ENCODE measurements at places on chromosomes 1 and 21.

GRCh38 chr1:22808186-22808675 is 97.6 kb downstream of the EPHB2 start:
- no peak for DNase-seq

DNA sequence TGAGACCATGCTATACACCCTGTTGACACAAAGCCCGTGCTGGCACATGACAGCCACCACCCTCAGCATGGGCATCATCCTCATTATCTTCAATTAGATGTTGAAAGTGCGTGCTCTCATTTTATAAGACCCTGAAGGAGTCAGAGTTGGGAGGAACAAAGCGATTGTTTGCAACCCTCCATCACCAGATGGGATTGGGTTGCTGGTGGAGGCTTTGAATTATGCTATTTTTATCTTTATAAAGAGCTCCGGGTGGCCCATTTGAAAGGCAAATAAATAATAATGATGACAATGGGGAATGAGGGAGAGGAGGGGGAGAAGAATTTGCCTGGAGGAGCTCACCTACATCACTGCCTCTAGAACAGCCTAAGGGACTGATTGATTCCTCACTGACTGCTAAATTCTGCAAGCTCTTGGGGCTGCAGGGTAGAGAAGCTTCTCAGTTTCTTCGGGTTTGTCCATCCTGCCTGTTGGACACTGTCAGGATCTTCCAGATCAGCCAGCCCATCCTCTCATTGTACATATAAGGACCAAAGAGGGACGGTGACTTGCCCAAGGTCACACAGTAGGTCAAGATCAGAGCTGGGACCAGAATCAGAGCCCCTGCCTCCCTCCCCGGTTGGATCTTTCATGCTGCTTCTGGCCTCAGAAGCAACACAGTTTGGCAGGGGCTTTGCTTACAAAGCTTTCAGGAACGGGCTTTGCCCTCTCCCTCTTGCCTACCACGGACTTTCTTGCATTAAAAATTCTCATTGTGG is 130.9 kb upstream of the ZBTB40 start:
- no peak for DNase-seq

- DNase-seq = no peak
Measured at GRCh38 chr1:167663002-167663772, 33.2 kb downstream of the RCSD1 start.

DNA sequence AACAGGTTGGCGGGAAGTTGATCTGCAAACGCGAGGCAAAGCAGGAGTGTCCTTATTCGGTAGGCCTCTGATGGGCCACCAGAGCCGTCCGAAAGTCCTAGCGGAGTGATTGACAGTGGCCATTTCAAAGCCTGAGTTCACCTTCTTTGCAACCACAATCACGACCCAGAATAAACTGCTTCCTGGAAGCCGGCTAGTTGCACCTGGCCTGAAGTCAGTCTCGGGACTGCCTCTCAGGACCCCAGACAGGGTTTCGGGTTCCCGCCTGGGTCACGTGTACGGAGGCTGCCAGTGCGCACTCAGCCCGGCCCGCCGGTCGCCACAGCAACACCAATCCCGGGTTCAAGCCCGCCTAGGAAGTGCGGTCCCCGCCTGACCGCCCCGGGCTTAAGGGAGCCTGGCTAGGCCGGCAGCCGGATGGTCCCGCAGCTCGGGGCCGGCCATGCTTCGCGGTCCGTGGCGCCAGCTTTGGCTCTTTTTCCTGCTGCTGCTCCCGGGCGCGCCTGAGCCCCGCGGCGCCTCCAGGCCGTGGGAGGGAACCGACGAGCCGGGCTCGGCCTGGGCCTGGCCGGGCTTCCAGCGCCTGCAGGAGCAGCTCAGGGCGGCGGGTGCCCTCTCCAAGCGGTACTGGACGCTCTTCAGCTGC is at the start of gene TOR3A:
TOR3A (plus strand) TSS at position 384 of the 646 bp plus-strand sequence; CDS start at position 443, 59 bp downstream.
- DNase-seq = peak; percentile 87

GRCh38 chr1:46456411-46456963 is 33.1 kb upstream of the DMBX1 start:
- DNase-seq = no peak

GRCh38 chr1:87766737-87767136 is 438.1 kb downstream of the LMO4 start:
- DNase-seq = no peak

DNA sequence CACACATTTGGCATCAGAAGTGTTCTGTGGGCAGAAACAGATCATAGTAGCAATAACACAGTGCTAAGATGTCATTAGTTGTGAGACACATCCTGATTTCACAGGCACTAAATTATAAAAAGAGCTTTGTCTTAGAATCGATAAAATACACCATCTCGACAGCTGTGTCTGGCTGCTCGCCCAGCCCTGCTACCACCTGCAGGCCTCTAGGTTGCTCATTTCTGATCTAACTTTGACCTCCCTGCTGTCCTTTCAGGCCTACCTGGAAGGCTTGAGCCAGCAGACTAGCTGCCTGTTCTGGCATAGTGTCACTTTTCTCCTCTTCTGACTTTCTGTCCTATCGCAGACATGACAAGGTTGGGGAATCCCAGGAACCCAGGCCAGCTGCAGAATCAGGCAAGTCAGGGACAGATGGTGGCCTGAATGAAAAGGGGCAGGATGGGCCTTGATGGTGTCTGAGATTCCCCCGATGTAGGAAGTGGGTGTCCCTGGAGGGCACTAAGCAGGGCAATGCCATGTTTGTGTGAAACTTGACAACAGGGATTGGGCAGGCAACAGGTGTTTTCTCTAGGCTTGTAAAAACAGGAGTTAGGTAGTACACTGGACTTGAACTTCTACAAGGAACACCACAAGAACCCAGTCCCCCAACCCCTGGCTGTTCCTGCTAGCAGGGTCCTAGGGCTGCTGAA is 66.6 kb upstream of the RHOU start:
- DNase-seq = no peak

GRCh38 chr1:116242741-116243140 is 130.3 kb upstream of the ATP1A1 start:
- DNase-seq = no peak

DNA sequence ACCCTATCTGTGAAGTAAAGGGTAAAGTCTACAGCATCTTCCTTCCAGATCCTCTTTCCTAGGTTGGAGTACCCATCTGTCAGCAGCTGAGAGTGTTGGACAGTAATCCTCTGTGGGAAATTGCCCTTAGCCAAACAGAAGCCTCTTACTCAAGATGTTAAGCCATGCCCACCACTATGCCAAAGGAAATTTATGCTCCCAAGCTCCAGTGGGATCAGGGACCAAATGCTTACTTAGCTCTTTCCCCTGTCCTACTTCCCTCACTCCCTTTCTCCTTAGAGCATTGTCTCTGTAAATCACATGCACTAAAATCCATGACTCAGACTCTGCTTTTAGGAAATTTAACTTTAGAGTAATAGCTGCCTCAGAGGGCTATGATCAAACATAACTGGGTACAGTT is 254.0 kb downstream of the BRINP2 start:
- DNase-seq = no peak

DNA sequence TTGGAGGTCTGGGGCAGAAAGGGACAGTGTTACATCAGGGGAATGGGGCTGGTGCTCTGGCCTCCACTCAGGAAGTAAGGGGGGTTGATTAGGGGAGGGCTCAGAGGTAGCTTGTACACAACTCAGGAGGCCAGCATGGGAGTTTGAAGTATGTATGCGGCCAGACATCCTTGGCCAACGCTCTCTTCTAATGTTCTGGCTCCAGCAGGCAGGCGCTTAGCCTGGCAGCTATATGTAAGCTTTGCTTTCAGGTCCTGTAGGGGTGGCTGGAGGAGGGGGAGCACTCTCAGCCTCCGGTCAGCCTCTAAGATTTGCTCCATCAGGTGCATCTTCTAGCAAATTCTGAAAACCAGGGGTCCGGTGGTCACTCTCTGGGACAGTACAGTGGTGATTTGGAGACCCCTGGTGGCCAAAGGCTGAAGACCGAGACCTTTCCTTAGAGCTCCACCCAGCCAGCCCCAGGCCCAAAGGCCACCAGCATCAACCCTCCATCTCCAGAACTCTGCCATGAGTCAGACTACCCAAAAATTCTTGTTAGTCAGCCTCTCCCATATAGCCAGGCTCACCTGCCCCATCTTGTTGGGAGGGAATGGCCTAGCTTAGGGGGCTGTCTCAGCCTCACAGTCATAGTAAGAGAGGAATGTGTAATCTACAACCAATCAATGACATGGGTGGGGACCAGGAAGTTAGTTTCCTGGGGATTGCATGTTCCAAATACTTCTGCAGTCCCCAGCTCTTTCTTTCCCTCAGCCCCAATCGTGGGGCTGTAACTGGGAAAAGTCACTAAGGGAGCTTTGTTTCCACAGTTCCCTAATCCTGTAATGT is 9.7 kb upstream of the COL8A2 start:
- peak; percentile 68 for DNase-seq

- no peak for DNase-seq
Measured at GRCh38 chr1:174923820-174924219, 75.9 kb upstream of the CACYBP start.

GRCh38 chr1:87231703-87232367 is 96.8 kb upstream of the LMO4 start:
- DNase-seq = no peak

DNA sequence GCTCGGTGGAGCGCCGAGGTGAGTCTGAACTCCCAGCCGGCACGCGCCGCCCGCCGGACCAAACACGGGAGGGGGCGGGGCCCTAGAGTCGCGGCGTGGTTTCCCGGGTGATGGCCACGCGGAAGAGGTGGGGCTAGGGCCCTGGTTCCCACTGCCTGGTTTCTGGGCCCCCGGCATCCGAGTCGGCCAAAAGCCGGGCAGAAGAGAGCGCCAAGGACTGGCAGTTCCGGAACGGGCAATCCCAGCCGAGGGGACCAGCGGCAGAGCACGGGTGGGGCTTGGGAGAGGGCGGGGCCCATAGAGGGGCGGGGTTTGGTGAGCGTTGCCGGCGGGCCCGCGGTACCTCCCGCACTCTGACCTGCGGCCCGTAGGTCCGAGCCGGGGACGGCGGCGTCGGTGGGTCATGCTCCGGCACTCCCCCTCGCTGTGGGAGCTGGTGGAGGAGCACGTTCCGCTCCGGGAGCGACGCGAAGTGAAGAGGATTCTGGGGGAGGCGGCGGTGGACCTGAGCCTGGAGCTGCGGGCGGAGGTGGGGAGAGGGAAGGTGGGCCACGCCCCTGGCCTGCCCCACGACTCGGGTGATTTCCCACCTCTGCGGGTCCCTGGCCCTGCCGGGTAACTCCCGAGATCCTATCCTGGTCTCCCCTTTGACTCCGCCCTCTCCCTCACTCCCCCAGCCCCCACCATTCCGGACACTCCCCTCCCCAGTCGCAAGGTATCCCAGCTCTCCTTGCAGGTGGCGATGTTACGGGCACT is at the start of gene CCDC24:
CCDC24 (plus strand) TSS at position 124 of the 756 bp plus-strand sequence; CDS start at position 404, 280 bp downstream.
- DNase-seq = peak; percentile 82

Measured in stimulated activated naive CD8-positive, alpha-beta T cell treated with anti-CD3 and anti-CD28 coated beads, Interleukin-15, Interleukin-2, amounts not matched to agents 100 U/mL and 50 U/mL, for 24 hours (primary cell).